ENCODE measurements at places on chromosomes 3 and 15. TPM values are rescaled to one million over a fixed set of nuclear protein-coding genes. Genes with fewer than 3 reads are reported as not detected.
A peak's percentile ranks its signal among the peaks of the same experiment; 100 is the strongest.

- H3K36me3 ChIP-seq: no peaks in the 10 kb centered on the region
- no peak overlapping the region for H3K27ac ChIP-seq
Observed at GRCh38 chr3:33430061-33430460, 10.1 kb downstream of the UBP1 start.

- no peak for DNase-seq
- no peaks in the 10 kb centered on the region for H3K4me1 ChIP-seq
- no peaks in the 10 kb centered on the region for H3K27me3 ChIP-seq
- H3K4me3 ChIP-seq: no peak overlapping the region
Observed at GRCh38 chr15:77251662-77252061, 168.2 kb downstream of the PEAK1 start.

Gene PAQR9
- not detected for total RNA-seq

DNA sequence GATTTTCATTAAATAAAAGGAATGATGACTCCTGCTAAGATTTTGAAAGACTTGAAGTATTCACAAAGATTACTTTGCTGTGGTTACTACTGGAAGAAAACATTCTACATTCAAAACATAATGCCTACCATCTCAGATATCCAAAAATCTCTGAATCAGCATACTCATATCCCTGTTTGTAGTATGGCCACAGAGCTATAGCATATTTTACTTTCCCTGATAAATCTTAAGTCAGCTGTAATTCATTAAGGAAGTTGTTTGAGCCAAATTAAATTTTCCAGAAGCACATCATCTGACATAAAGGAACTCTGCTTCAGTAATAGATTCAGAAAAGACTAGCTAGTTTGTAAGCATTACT, 942.0 kb downstream of the ROBO1 start:
- H3K4me3 ChIP-seq: no peak overlapping the region
- no peak overlapping the region for H3K27ac ChIP-seq
- no peaks in the 10 kb centered on the region for H3K27me3 ChIP-seq
- H3K36me3 ChIP-seq: no peaks in the 10 kb centered on the region
- no peak for DNase-seq
- no peaks in the 10 kb centered on the region for H3K4me1 ChIP-seq

Gene RBMS3
- 171 TPM for total RNA-seq

Gene HDGFL3
- total RNA-seq: 26.8 TPM

- H3K4me3 ChIP-seq: no peak overlapping the region
- no peaks in the 10 kb centered on the region for H3K27me3 ChIP-seq
- no peaks in the 10 kb centered on the region for H3K4me1 ChIP-seq
Observed at GRCh38 chr3:77449459-77450350, 409.8 kb downstream of the ROBO2 start.

Gene PLSCR4
- total RNA-seq: 77.0 TPM

GRCh38 chr3:112247900-112248299, 46.1 kb downstream of the SLC9C1 start:
- no peak overlapping the region for H3K27ac ChIP-seq
- no peaks in the 10 kb centered on the region for H3K36me3 ChIP-seq
- H3K4me3 ChIP-seq: no peak overlapping the region
- no peaks in the 10 kb centered on the region for H3K4me1 ChIP-seq

Gene SEC22C
- 66.4 TPM for total RNA-seq

Gene GPR160
- total RNA-seq: 10.5 TPM

DNA sequence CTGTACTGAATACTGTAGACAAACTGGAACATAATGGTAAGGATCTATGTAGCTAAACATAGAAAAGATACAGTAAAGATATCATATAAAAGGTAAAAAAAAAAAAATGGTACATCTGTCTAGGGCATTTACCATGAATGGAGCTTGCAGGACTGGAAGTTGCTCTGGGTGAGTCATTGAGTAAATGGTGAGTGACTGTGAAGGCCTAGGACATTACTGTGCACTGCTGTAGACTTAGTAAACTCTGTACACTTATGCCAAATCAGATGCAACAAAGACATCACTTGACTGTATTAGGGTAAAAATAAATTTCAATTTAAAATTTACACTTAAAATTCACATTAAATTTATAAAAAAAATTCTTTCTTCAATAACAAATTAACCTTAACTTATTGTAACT, 281.3 kb upstream of the LMCD1 start:
- H3K4me1 ChIP-seq: no peaks in the 10 kb centered on the region
- no peak overlapping the region for H3K4me3 ChIP-seq
- DNase-seq: no peak
- no peaks in the 10 kb centered on the region for H3K27me3 ChIP-seq
- H3K36me3 ChIP-seq: no peaks in the 10 kb centered on the region

DNA sequence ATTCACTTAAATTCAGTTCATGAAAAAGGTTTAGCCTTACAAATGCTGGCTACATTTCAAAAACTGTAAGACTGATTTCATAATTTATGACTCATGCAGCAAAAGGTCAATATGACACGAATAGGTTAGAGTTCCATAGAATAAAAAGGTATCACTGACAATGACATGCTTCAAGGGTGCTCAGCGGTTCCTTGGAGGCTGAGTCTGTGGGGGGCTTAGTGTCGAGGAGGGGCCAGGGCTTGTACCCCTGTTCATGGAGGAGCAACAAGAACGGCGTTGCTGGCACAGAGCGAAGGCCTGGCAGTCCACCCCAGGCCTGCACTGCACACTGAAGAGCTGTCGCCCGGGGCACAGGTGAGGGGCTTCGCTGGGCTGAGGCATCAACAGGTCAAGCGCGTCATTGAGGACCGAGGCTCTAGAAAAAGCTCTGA, 174.2 kb downstream of the NR1D2 start:
- peaks cover 11% of the 10 kb centered on the region for H3K4me1 ChIP-seq
- H3K4me3 ChIP-seq: no peak overlapping the region
- DNase-seq: peak; percentile 60
- H3K36me3 ChIP-seq: no peaks in the 10 kb centered on the region
- peak overlapping the region; percentile 43 for H3K27ac ChIP-seq
- H3K27me3 ChIP-seq: no peaks in the 10 kb centered on the region

DNA sequence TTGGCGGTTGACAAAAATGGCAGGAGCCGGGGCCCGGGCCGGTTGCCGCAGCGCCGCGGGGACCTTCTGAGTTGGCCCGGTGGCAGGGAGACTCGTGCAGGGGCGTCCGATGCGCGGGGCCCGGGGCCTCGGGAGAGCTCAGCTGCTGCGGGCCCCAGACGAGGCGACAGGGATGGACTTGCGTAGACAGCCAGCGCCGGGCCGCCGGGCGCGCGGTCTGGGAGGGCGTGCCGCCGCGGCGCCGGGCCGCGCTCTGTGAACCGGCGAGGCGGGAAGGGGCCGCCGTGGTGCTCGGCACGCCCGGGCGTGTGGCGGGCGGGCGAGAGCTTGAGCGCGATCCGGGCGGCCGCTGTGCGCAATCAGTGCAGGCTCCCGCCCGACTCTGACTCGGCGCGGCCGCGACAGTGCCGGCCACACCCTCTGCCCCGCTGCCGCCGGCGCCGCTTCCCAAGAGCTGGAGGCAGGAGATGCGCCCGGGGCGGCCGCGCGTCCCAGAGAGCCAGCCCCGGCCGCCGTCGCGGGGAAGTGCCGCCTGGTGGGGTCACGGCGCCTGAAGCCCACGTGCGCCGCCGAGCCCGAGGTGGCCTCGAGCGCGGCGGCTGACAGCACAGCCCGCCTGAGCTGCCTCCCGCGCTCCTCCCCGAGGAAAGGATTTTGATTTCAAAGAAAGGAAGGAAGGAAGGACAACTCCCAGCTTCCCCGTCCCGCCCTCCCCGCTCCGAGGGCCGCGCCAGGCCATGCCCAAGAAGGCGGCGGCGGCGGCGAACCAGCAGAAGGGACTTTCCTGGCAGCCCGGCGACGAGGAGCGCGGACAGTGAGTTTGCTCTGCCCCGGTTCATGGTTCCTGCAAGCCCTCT, 657 bp downstream of the TLNRD1 start:
- peak overlapping the region; percentile 13 for H3K4me3 ChIP-seq
- H3K36me3 ChIP-seq: no peaks in the 10 kb centered on the region
- DNase-seq: peak; percentile 42
- peaks cover 5% of the 10 kb centered on the region for H3K4me1 ChIP-seq
- H3K27me3 ChIP-seq: no peaks in the 10 kb centered on the region

Gene TMEM207
- not detected for total RNA-seq

Gene FSIP1
- 2.5 TPM for total RNA-seq

GRCh38 chr3:118501152-118501551, 533.5 kb downstream of the IGSF11 start:
- no peaks in the 10 kb centered on the region for H3K4me1 ChIP-seq
- H3K27ac ChIP-seq: no peak overlapping the region
- peak; percentile 12 for DNase-seq
- no peak overlapping the region for H3K4me3 ChIP-seq

Gene APBA2
- total RNA-seq: 13.8 TPM

Gene RETNLB
- not detected for total RNA-seq
